ENCODE measurements at places on chromosomes 13 and 19.

- no peak for DNase-seq
Measured at GRCh38 chr19:10979951-10980381, 19.1 kb downstream of the SMARCA4 start.

DNA sequence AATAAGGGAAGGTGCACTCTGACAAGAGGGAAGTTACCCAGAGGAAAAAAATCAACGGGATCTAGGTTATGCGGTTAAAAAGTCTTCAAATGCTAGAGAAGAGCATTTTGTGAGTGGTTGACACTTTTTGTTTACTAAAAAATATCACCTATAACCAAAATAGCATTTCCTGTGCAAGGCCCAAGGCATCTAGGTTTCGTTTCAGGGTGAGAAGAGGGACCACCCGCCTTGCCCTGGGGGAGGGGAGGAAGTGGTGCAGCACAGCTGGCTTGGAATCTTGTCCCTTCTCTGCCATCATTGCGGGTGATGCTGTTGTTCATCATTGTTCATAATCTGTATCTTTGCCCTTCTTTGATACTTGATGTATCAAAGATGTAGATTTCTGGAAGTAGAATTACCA is 80.6 kb downstream of the NUFIP1 start:
- no peak for DNase-seq

GRCh38 chr19:38395381-38396114 is 7.1 kb downstream of the SPRED3 start:
- DNase-seq: peak; percentile 30

GRCh38 chr19:38079926-38080380 is 144.1 kb downstream of the DPF1 start:
- no peak for DNase-seq

DNA sequence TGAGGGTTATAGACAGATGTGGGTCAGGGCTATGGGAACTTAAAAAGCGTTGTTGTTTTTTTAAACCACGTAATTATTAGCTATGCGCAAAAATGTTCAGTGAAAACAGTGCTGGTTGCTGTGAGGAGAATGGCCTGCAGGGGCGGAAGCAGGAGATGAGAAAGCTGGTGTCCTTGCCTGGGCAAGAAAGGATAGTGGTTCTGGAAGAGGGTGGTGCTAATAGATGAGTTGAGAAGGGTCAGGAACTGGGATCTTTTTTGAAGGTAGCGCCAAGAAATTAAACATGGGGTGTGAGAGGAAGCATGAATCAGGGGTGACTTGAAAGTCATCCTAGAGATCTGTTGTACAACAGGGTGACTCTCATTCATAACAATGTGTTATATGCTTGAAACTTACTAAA is 4.8 kb upstream of the SMG9 start:
- DNase-seq: no peak

- no peak for DNase-seq
Measured at GRCh38 chr13:71869274-71869673, 2.3 kb upstream of the DACH1 start.

DNA sequence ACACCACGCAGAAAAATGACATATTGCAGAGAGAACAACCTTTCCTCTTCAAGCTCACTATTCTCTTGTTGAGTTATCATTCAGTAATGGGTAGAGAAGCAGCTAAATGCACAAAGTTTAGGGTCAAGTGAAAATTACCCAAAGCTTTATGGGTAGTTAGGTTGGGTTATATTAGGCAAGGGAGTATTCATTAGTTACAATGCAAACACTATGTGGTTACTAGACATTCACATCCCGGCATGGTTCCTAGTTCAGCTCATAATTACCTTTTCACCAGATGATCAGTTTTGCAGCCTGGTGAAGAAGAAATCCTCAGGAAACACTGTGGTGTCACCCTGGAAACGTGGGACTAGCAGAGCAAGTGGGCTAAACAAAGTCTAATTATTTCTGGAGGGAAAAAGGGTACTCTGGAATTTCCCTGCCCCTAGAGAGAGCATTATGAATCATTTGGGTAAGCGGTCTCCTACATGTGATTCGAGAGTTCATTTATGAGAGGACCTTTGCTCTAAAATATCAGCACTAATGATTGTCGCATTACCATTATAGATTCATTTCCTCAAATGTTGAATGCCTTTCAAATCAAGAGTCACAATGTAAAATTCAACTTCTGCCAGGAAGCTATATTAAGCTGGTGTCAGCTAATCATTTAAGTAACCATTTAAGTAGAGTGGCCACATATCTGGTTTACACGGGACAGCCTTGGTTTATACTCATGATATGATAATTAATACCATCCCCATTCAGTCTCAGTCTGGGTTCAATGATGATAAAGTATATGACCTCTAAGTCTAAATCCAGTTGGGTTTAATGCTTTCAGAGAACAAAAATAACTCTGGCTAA is 1208.0 kb downstream of the DIAPH3 start:
- no peak for DNase-seq

DNA sequence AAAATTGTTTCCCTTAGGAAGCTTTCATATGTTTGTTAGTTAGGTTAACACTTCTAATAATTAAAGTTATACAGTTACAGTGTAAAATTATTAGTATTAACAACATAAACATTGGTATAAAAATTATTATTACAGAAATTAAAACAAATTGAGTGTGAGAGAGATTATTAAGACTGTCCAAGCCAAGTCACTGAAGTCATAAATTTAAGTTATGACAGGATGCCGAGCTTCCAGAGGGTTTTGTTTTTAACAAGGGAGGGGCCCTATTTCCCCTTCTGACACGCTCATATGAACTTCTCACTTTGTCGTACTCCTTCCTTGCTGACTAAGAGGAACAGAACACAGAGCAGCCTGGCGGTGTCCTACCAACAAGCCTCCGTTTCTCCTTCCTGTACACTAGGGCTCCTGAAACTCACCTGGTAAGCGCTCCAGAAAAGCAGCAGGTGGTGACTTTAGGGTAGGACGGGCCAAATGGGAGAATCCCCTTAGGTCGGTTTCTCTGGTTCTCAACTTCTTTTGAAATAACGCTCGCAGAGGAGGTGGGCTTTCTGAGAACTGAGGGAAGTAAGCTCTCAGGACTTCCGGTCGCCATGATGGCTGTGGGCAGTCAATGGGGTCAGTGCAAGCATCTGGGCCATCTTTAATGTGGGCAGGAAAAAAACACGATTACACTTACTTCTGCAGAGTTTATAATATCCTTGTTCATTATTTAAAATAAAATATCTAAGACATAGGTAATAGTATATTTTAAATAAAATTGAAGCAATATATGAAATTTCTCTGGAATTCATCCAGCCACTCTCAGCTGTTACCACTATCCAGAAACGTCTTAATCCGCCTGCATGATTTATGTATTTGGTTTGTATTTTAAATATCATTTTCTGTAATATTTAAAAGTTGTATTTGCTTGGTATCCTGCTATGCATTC is at the start of gene CARD8:
CARD8 (minus strand) TSS at position 537 of the 928 bp plus-strand sequence. CDS start 14,892 bp downstream, outside the sequence.
- peak; percentile 57 for DNase-seq

- DNase-seq: no peak
Measured at GRCh38 chr19:49863254-49863934, 4.0 kb downstream of the PNKP start.

Measured in activated T-helper 1 cell treated with Interleukin-2 at 50 U/mL for 16 hours (primary cell).